ENCODE measurements at places on chromosomes 7 and 10. TPM values are rescaled to one million over a fixed set of nuclear protein-coding genes. Genes with fewer than 3 reads are reported as not detected.

GRCh38 chr7:45233249-45233775, 75.7 kb downstream of the RAMP3 start:
- DNase-seq, result no peak

- DNase-seq, result peak; percentile 69
These were observed 664 bp downstream of the FMC1 start for GRCh38 chr7:139341776-139342226.

Gene UNC5B
- 27.5 TPM for total RNA-seq

DNA sequence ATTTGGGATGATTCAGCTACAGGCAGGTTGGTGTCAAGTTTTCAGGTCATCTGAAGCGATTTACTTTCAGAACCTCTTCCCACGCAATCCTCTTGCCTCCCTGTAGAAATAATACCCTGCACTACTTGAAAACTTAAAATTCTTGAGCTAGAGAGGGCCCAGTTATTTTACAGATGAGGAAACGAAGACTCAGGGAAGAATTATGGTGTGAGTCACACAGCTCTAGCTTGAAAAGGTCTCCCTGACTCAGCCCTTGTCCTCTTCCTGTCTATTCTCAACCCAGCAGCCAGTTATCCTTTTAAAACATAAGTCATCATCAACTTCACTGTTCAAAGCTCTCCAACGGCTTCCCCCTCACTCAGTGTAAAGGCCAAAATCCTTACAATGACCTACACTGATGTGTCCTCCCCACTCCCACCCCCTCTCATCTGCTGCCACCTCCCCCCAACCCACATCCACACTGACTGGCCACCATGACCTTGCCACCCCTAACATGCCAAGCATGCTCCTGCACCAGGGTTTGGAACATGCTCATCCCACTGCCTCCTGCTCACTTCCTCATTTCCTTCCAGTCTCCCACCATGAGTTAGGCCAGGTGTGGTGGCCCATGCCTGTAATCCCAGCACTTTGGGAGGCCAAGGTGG, 3.4 kb downstream of the DNMBP start:
- DNase-seq, result peak; percentile 82

GRCh38 chr7:88835147-88835728, 39.7 kb upstream of the TEX47 start:
- DNase-seq, result peak; percentile 4

Gene PRPS1L1
- total RNA-seq, result not detected

DNA sequence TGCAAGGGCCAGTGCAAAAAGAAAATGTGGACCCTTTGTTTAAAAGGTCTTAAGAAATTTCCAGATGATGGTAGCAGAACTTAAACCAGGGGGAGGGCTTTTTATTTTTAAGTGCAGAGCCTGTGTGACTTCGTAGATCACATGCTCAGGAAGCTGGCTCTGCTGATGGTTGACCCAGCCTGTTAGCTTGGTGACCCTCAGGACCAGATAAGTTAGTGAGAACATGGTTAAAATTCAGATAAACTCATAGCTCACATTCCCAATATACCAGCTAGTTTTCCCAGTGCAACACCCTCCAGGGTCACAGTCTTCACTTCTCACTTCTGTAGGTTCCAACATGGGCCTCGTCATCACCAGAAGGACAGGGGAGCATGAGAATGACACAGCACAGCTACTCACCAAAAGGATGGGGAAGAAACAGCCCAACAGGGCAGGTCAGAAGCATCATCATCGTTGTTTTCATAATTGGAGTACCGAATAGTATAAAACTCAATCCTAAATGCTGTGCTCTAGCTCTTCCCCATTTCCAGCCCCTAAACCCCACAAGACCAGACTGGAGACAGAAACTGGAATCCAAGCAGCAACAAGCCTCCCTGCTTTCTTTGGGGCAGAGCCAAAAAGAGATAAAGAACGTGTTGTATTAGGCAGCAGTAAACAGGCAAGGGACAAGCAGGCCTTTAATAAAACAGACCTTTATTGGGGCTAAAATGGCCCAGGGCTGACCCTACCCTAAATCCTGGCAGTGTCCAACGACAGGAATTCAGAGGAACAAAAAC, 102.2 kb upstream of the ANKRD1 start:
- no peak for DNase-seq

- DNase-seq, result no peak
These were observed 25.3 kb downstream of the USP6NL start for GRCh38 chr10:11586170-11586569.

Gene HMX2
- total RNA-seq, result 0.34 TPM

- no peak for DNase-seq
These were observed 175.9 kb downstream of the EVX1 start for GRCh38 chr7:27418541-27418940.

- DNase-seq, result no peak
These were observed 35.8 kb upstream of the GRID1 start for GRCh38 chr10:86402283-86402941.

DNA sequence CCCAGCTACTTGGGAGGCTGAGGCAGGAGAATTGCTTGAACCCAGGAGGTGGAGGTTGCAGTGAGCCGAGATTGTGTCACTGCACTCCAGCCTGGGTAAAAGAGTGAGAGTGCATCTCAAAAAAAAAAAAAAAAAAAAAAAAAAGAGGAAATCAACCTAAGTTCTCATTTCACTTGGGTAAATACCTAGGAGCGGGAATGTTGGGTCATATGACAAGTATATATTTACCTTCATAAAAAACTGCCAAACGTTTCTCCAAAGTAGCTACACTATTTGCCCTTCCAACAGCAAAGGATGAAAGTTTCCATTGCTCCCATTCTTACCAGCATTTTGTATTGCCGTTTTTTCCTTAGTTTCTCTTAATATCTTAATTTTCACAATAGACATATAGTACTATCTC, 9.8 kb downstream of the P4HA1 start:
- no peak for DNase-seq

Gene KNDC1
- 0.13 TPM for total RNA-seq

GRCh38 chr7:108290459-108291151, 160.4 kb upstream of the LAMB4 start:
- DNase-seq, result no peak

Gene TAS2R3
- total RNA-seq, result 0.29 TPM

Gene MNX1
- 2.0 TPM for total RNA-seq

DNA sequence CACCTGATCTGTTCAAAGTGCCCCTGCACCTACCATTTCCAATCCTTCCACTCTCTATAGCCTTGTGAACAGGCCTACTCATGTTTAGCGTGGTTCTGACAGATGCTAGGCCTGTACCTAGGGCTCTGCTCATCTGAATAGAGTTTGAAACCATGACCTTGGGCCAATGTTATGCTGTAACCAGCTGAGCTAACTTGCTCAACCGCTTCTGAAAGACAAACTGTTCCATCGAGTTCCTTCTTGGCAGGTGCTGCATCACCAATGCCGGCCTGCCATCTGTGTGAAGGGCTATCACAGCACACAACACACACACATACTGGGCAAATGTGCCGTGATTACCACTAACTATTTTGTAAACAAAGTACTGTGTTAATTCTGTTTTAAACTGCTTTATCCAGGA, 419.0 kb upstream of the GALNT17 start:
- no peak for DNase-seq

GRCh38 chr10:78899996-78900714, 168.6 kb upstream of the ZMIZ1 start:
- DNase-seq, result no peak

Gene WDR86
- total RNA-seq, result 19.6 TPM

Measured in kidney epithelial cell (primary cell).